ENCODE measurements at places on chromosomes 3 and 15.
A peak's percentile ranks its signal among the peaks of the same experiment; 100 is the strongest.

- no peak for DNase-seq
Measured at GRCh38 chr15:99086327-99086667, 18.6 kb upstream of the SYNM start.

- DNase-seq, result no peak
Measured at GRCh38 chr3:12188328-12188648, 29.6 kb upstream of the TIMP4 start.

DNA sequence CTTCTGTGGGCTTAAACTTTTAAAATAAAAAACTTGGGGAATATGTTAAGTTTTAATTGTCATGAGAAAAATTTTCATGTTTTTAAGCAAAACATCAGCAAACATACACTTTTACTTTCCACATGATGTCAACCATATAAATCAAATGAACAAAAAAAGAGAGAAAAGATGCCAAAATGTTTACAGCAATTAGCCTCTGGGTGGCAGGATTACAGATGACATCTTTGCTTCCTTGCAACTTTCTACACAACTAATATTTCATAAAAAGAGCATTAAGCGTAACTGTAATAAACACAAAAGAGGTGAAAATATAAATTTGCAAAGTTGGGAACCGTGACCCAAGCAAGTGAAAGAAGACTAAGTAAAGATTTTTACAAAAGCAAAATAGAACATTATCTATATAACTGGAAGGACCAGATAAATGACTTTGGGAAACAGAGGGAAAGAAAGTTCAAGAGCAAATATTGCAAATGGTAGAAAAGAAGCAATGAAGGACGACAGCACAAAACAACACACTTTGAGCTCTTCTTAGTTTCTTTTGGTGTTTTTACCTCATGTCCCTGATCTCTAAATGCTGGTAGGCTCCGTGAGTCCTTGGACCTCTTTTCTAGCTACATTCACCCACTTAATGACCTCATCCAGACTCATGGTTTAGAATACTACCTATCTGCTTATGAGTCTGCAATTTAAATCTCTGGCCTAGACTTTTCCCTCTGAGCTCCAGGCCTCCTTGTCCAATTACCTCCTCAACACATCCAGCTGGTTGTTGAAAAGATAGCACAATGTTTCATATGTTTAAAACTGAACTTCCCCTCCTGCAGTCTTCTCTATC lies 9.4 kb downstream of the TP53BP1 start:
- DNase-seq, result peak; percentile 29

GRCh38 chr15:97059281-97059680 lies 728.8 kb downstream of the NR2F2 start:
- no peak for DNase-seq

- no peak for DNase-seq
Measured at GRCh38 chr3:45134758-45135521, 11.2 kb downstream of the CDCP1 start.

DNA sequence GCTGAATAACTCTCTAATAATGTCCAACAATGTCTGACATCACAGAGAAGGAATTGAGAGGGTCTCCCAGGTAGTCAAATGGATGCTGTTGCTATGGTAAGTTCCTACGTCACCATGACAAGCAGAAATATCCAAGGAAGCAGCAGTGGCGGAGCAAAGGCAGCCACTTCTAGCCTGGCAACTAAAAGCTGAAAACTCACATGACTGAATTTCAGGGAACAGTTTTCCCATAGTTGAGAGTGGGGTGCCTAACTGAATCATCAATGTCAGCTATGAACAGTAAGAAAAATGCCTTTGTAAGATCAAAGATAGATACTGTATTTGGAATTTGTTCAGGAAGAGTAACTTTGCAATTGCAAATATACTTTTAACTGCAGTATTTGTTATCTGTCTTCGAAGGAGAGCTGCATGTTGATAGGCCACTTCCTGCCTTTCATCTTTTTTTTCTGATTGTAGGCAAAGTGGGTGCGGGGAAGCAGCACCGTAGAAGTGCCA lies 161.7 kb downstream of the BBX start:
- DNase-seq, result no peak
